ENCODE measurements at places on chromosomes 6 and 20. TPM values are rescaled to one million over a fixed set of nuclear protein-coding genes. Genes with fewer than 3 reads are reported as not detected.
A peak's percentile ranks its signal among the peaks of the same experiment; 100 is the strongest.

The PFDN6 gene
- 43.1 TPM for total RNA-seq

The IER3 gene
- 43.3 TPM for total RNA-seq

- H3K27me3 ChIP-seq, result no peaks in the 10 kb centered on the region
- H3K27ac ChIP-seq, result no peak overlapping the region
- no peak overlapping the region for H3K4me3 ChIP-seq
- no peak for DNase-seq
- H3K4me1 ChIP-seq, result no peaks in the 10 kb centered on the region
- no peaks in the 10 kb centered on the region for H3K36me3 ChIP-seq
These were observed 163.2 kb downstream of the RALGAPA2 start for GRCh38 chr20:20549267-20549612.

- H3K4me3 ChIP-seq, result no peak overlapping the region
- no peaks in the 10 kb centered on the region for H3K4me1 ChIP-seq
- no peaks in the 10 kb centered on the region for H3K36me3 ChIP-seq
- peak; percentile 45 for DNase-seq
- no peak overlapping the region for H3K27ac ChIP-seq
These were observed 56.9 kb upstream of the CD2AP start for GRCh38 chr6:47420394-47421371.

DNA sequence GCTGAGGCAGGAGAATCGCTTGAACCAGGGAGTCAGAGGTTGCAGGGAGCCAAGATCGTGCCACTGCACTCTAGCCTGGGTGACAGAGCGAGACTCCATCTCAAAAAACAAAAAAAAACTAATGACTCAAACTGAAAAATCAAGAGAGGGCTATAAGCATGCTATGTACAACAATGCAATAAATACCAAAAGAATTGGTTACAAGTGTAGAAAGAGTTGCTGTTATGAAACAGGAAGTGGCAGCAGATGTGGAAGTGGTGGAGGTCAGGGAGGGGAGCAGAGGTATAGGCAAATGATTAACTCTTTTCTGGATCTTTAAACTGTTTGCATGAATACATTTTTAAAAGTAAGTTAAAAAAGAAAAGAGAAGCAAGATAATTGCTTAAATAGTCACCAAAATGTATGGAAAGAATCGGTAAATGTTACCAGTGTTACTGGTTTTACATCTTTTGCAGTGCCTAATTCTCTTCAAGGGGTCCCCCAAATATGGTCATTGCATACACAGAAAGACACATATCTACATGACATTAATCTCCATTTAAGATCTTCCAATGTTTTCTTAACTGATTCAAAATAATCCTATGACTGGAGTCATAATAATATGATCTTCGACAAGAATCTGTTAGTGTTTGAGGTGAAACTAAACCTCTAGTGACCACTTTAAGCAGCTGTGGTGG, 15.0 kb downstream of the CALHM6 start:
- H3K27ac ChIP-seq, result no peak overlapping the region
- DNase-seq, result no peak
- no peak overlapping the region for H3K4me3 ChIP-seq
- H3K4me1 ChIP-seq, result no peaks in the 10 kb centered on the region

GRCh38 chr6:147087641-147088040, 116.6 kb upstream of the STXBP5 start:
- no peak overlapping the region for H3K27ac ChIP-seq
- no peaks in the 10 kb centered on the region for H3K36me3 ChIP-seq
- H3K4me3 ChIP-seq, result no peak overlapping the region
- H3K27me3 ChIP-seq, result no peaks in the 10 kb centered on the region
- DNase-seq, result no peak
- H3K4me1 ChIP-seq, result no peaks in the 10 kb centered on the region
